Smooth muscle cell of the pulmonary artery (primary cell): ENCODE measurements at places on chromosomes 2 and 18. TPM values are rescaled to one million over a fixed set of nuclear protein-coding genes. Genes with fewer than 3 reads are reported as not detected.

Gene AQP12A
- not detected in 2 replicates for total RNA-seq

Gene BOLL
- total RNA-seq, result not detected in 2 replicates

Gene ZNF385B
- not detected in 2 replicates for total RNA-seq

Gene CD207
- total RNA-seq, result not detected in 2 replicates

Gene WDR54
- 42.1 and 47.1 TPM in 2 replicates for total RNA-seq

Gene LDLRAD4
- 0.39 and 1.8 TPM in 2 replicates for total RNA-seq

Gene CXCR1
- total RNA-seq, result not detected in 2 replicates

Gene CAPN10
- 20.8 and 33.1 TPM in 2 replicates for total RNA-seq

Gene GKN1
- total RNA-seq, result not detected in 2 replicates

Gene SLC4A5
- total RNA-seq, result 0.13 and 0.30 TPM in 2 replicates

Gene COA5
- 18.5 and 24.5 TPM in 2 replicates for total RNA-seq

Gene ABCG5
- total RNA-seq, result not detected in 2 replicates

Gene CLASP1
- total RNA-seq, result 49.4 and 50.2 TPM in 2 replicates

Gene LYPD6
- total RNA-seq, result 0.07 TPM in 1 of 2 replicates, not detected in the other

Gene TSPYL6
- not detected in 2 replicates for total RNA-seq

Gene DNER
- total RNA-seq, result 0.20 and 1.0 TPM in 2 replicates

Gene MC5R
- not detected in 2 replicates for total RNA-seq

Gene UGT1A8
- total RNA-seq, result 0.17 TPM in 1 of 2 replicates, not detected in the other

Gene PLGLB2
- total RNA-seq, result 0.92 and 1.3 TPM in 2 replicates

Gene DSC2
- 0.07 TPM in 2 replicates for total RNA-seq

Gene TGFA
- total RNA-seq, result 0.13 and 2.8 TPM in 2 replicates

Gene C2orf15
- total RNA-seq, result 0.13 TPM in 1 of 2 replicates, not detected in the other
